ENCODE measurements at places on chromosomes 6 and 20.

DNA sequence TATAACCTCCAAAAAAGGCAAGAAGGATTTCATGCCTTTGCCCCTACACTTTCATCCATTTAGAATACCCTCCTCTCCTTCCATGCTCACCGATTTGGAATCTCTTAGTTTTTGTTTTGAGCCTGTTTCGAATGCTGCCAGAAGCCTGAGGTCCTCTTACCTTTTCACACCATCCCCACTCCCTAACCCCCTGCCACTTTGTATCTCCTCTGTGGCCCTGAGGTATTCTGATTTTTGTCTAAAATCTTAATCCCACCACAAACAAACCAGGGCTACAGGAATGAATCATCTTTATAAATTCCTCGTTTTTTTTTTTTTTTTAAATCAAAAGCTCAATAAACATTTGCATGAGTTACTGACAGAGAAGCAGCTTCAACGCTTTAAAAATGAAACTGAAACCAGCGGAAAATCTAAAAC is 1.6 kb upstream of the RPS12 start:
- no peak for DNase-seq

DNA sequence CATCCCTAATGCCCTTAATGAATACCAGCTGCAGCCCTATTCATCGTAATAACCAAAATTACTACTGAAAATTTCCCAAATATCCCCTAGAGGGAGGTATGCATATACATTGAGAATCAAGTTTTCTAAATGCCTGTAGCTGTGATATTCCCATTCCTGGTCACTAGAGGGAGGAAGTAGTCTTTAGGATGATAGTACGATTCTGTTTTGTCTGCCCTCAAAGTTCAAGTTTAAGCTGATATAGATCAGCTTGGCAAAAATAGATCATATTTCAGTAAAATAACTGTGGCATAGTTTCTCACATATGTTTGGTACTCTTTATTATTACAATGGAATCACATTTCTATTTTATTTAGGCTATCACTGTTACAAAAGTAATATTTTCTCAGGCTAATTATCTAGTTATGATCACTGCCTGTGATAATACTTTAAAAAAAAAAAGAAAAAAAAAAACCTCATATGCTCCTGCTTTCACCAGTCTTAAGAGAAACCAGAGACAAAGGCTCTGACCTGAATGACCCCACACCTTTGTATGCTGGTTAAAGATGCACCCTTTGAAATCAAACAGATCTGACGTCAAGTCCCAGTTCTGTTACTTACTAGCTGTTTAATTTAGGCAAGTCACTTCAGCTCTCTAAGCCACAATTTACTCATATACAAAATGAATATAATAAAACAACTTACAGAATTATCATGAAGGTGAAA is 11.0 kb downstream of the TSPYL1 start:
- no peak for DNase-seq

DNA sequence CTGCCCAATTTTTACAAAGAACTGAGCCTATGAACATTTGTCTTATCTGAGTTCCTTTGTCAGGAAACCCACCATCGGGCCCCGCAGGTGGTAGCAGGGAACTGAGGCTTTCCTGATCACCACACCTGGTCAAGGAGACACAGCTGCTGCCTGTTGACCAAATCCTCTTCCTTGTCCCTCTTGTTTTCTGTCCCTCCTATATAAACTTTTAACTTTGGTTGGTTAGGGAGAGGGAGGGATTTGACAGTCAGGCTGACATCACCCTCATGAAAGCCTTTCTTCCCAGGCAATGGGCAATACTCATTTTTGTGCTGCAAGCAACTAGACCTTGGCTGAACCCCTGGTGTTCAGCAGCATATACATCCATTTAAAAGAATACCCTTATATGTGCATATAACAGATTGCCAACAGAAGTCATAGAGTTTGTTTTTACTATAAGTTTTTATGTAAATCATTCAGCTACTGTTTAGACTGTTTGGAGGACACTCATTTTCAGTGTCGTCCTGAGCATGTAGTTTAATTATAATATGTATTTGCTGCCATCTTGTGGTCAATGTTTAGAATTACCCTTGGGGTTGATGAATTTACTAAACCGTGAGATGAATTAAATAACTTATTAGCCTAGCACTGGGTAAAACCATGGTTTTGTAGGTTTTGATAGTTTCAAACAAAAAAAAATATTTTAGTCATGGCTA is 17.0 kb downstream of the CRISP1 start:
- no peak for DNase-seq

- DNase-seq = no peak
Observed at GRCh38 chr6:140276719-140277118, 902.3 kb upstream of the CITED2 start.

DNA sequence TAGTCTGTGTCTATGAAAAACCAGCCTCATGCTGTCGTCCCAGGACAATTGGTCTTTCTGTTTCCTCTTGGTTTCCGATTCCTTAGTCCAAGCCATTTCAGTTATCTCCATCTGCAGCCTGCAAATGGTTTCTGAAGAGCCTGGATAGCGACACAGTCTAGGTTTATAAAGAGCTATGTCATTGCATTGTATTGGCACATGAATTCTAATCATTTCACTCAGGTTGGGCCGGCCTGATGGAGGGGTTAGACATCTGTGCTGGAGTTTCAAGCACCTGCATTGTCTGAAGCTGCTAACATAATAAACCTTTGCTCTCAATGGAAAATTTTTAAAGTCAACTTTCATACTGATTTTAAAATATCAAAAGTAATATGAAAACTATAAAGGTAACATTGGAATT is 232.6 kb upstream of the MAP3K7 start:
- DNase-seq = no peak

DNA sequence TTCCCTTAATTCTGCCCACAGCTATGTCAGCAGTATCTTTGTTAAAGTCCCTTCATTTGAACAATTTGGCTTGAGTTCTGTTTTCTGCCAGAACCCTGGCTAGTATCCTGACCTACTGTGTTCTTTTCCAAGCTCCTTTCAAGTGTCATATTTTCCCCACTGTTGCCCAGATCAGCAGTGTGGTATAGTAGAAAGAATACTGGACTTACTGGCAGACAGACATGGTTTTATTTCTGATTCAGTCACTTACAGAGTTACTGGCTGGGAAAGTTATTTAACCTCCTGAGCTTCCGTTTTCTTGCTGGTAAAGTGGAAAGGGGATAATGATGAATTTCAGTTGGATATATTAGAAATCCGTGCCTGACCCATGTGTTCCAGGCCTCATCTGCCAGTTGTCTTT is 39.8 kb upstream of the RAB23 start:
- no peak for DNase-seq

- peak; percentile 88 for DNase-seq
Observed at GRCh38 chr6:10413850-10414738, 780 bp downstream of the TFAP2A start.

Data from osteoblast (primary cell).